ENCODE measurements at places on chromosomes 12 and 14.

DNA sequence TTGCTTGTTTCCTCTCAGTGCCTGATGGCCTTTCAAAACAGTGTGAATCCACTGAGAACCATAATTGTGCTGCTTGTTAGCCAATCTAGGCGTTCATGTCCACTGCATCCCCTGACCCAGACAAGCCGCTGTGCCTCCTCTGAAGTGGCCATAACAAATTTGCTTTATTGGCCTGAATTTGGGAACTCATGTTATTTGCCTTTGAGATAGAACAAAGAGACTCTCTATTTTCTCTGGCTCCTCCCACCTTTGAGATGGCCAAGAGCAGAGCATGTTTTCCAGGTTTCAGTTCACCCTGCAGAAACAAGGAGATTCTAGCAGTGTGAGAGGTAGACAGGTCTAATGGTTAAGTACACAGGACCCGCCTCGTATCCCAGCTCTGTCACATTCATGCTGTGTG, 723.9 kb downstream of the MED13L start:
- no peak for DNase-seq

GRCh38 chr12:41653386-41654326, 465.5 kb downstream of the PDZRN4 start:
- DNase-seq = no peak

GRCh38 chr12:50949801-50950302, 2.5 kb upstream of the HIGD1C start:
- DNase-seq = no peak

- no peak for DNase-seq
Observed at GRCh38 chr14:24335461-24336171, 745 bp upstream of the ADCY4 start.

- DNase-seq = no peak
Observed at GRCh38 chr12:72236071-72236705, 36.0 kb upstream of the TRHDE start.

DNA sequence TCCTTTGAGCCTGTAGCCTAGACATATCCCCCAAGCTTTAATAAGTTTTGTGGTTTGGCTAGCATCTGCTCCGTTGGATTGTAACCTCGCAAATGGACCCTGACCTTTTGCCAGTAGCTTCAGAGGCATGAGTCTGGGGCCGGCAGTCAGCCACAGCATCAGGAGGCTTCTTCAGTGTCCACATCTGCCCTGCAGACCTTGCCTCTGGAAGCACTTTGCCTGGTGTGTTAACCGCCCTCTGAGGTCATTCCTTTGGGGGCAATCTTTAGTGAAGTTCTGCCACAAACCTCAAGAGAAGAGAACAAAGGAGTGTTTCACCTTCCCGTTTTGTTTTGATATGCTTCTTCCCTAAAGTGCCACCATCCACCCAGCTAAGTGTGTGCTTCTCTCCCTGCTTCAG, 71.4 kb downstream of the GNS start:
- DNase-seq = no peak

GRCh38 chr12:117857632-117858612, 110.9 kb downstream of the KSR2 start:
- peak; percentile 67 for DNase-seq
